AG04450 (cell line): ENCODE measurements at places on chromosomes 2 and 18. TPM values are rescaled to one million over a fixed set of nuclear protein-coding genes. Genes with fewer than 3 reads are reported as not detected.

GRCh38 chr2:20157193-20157891 lies 67.6 kb downstream of the SDC1 start:
- DNase-seq: no peak

- DNase-seq: no peak
These were observed 23.3 kb upstream of the USP14 start for GRCh38 chr18:135045-135444.

GRCh38 chr2:50650403-50650810 lies 381.5 kb downstream of the NRXN1 start:
- no peak for DNase-seq

DNA sequence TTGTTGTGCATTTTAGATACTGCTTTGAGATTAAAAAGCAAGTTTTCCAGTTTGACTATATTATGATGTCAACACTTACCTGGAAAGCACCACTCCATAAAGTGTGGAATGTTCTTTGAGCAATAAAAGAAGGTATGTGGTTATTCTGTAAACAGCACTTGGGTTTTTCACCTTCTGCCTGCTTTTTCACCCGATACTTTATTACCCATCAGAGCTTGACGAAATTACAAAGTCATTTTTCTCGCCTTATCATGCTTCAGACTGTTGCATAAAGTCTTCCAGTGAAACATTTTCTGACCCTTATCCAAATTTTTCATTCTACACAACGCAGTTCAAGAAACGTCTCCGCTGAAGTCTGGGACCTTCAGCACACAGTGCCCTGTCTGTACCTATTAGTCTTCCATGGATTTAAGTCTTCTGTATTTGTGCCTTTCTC lies 25.2 kb downstream of the CAB39 start:
- DNase-seq: no peak

- DNase-seq: no peak
These were observed 21.1 kb upstream of the TMEM163 start for GRCh38 chr2:134739879-134740301.

- no peak for DNase-seq
These were observed 231.8 kb upstream of the PXDN start for GRCh38 chr2:1976112-1976511.

- no peak for DNase-seq
These were observed 21.4 kb downstream of the MGAT5 start for GRCh38 chr2:134275058-134275862.

- peak; percentile 10 for DNase-seq
These were observed 124.5 kb downstream of the TMEM131 start for GRCh38 chr2:97871096-97871780.

DNA sequence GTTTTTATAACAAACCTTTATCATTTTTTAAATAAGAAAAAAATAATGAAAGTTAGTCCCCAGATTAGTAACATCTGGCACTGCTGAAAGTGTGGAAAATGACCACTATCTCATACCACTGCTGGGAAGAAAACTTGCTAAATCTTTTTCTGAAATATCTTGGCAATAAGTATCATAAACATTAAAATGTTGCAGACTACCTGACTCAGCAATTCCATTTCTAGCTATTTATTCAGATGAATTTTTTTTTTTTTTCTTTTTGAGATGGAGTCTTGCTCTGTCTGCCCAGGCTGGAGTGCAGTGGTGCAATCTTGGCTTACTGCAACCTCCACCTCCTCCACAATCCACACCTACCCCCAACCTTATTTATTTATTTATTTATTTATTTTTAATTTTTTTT lies 35.3 kb upstream of the SOS1 start:
- no peak for DNase-seq

GRCh38 chr2:237558961-237559641 lies 7.3 kb upstream of the PRLH start:
- peak; percentile 32 for DNase-seq

The CNRIP1 gene
- 56.3 and 61.6 TPM in 2 replicates for polyA plus RNA-seq

The ST6GAL2 gene
- polyA plus RNA-seq: 0.06 TPM in 1 of 2 replicates, not detected in the other

The SPDYA gene
- 0.07 and 0.22 TPM in 2 replicates for polyA plus RNA-seq

The DCDC2C gene
- not detected in 2 replicates for polyA plus RNA-seq

The KCNIP3 gene
- 0.12 and 0.24 TPM in 2 replicates for polyA plus RNA-seq

The TEX44 gene
- not detected in 2 replicates for polyA plus RNA-seq
